Fibroblast of villous mesenchyme (primary cell): ENCODE measurements at places on chromosomes 2 and 18.

GRCh38 chr18:69804776-69805501 lies 142.7 kb downstream of the CD226 start:
- DNase-seq, result no peak

- DNase-seq, result no peak
Measured at GRCh38 chr18:27142891-27143290, 42.2 kb downstream of the CHST9 start.

DNA sequence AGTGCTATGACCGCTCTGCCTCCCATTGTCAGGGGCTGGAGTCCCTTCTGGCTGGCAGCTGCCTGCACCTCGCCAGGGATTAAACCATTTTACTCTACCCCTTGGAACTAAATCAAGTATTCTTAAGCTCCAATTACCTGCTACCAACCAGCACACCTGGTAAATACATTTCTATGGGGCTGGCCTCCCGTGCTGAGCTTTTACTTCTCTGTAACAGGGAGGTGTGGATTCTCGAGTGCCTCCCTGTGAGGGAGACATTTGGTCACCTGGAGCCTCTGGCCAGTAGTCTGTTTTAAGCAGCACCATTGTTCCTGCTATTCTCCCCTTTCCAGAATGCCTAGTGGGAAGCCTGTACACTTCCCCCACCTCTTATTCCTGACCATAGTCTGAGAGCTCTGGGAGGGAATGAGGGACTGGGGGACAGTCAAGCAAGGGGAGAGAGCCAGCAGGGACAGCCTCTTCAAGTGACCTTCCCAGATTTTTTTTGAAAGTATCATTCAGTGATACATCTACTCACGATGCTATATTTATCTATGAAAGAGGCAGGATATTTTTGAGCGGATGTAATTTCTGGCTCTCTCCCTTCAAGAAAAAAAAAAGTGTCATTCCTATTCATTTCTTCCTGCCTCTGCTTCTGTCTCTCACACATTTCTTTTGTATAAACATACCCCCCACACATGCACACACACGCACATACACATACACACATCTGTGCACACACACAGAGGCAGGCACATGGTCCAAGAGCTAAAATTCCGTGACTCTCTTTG lies 112.8 kb downstream of the CAPN13 start:
- DNase-seq, result no peak

DNA sequence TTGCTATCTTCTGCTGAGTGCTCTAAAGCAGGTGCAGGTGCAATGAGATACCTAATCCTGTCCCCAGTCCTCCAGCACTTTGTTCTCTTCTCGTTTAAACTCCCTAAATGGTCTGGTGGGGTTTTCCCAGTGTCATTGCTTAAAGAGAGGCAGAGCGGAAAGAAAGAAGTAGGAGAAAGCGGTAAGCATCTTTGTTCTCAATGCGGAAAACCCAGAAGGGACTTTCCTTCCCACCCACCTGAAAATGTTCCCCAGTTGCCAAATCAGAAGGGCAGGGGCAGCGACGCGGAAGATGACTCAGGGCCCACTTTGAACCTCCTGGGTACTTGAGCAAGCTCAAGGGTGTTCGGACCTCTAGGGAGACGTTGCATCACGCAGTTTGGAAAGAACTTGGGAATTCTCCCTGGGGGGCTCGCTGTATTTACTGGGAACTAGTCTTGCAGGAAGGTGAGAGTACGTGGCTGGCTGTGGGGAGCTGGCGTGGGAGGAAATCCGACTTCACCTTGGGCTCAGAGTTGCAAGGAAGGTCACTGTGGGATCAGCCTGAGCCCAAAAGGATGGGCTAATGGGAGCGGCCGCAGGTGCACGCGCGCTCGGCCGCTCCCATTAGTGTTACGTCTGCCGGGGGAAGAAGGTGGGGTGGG lies 589 bp upstream of the SGPP2 start:
- no peak for DNase-seq

- peak; percentile 59 for DNase-seq
Measured at GRCh38 chr2:238462782-238463396, 36.2 kb downstream of the ASB1 start.

DNA sequence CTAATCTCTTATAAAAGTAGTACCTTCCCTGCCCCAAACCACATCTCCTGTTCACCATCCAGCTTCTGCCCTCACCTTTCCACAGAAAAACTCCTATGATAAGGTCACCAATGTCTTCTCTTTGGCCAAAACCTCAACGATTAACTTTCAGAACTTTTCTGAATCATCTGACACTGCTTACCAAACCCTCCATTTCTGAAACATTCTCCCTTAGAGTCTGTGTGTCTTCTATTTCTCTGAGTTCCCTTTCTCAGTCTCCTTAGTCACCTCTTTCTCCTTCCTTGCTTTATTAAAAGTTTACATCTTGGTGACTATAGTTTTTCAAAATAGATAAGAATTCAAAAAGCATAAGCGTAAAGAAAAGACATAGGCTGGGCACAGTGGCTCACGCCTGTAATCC lies 51.3 kb upstream of the SP3 start:
- DNase-seq, result no peak
